Lung microvascular endothelial cell (primary cell): ENCODE measurements at places on chromosomes 4 and X.

GRCh38 chr4:1408418-1408817 lies 2.2 kb upstream of the NKX1-1 start:
- no peak for DNase-seq

DNA sequence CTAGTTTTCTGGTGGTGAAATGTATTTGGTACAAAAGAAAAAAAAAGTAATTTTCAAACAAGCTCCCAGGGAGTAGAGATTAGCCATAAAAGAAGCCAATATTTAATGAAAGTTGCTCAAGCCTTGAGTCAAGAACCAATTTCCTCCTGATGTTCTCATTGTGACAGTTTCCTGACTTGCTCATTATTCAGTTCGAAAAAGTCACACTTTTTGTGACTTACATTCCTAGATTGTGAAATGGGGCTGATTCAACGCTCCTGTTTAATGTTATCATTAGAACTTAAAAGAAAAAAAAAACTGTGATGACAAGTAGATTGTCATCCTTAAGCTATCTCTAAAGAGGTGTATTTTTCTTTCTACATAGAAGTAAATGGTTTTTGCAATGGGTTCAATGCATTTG lies 122.6 kb upstream of the BMPR1B start:
- peak; percentile 54 for DNase-seq

GRCh38 chrX:13638021-13638420 lies 14.9 kb upstream of the TCEANC start:
- DNase-seq = no peak

- DNase-seq = no peak
Measured at GRCh38 chr4:184843984-184844554, 18.3 kb upstream of the ACSL1 start.

DNA sequence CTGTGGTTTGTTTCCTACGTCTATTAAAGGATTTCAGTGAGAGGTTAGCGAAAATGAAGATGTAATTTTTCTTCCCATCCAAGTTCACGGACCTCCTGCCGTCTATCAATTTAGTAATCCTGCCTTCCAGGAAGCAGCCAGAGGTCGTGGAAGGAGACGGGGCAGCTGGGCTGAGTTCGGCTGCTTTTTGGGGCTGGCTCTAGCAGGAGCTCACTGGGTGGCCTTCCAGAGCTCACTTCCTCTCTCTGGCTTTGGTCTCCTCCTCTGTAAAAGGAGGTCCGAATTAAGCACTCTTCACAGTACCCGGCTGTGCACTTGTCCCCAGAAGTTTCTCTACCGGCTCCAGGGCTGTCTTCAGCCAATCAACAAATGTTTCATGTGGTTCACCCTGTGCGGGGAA lies 295.4 kb downstream of the BCOR start:
- no peak for DNase-seq

GRCh38 chr4:61511716-61512488 lies 311.8 kb downstream of the ADGRL3 start:
- no peak for DNase-seq

DNA sequence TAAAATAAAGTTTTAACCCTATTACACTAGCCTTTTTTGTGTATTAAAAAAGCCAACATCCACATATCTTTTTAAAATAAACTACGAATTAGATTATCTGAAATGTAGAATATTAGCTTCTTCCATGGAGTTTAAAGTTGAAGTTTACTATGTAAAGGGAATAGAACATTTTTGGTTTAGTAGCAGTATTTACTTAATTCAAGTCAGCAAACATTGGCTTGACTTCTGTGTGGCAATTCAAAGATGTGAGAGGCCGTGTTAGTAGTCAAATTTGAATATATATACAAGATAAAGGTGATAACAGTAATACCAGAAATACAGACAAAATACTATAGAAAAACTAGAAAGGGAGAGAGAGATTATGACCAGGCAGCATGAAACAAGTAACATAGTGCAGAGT lies 115.1 kb upstream of the IL13RA1 start:
- DNase-seq = no peak

GRCh38 chr4:53646795-53647194 lies 55.5 kb upstream of the LNX1 start:
- DNase-seq = peak; percentile 7

DNA sequence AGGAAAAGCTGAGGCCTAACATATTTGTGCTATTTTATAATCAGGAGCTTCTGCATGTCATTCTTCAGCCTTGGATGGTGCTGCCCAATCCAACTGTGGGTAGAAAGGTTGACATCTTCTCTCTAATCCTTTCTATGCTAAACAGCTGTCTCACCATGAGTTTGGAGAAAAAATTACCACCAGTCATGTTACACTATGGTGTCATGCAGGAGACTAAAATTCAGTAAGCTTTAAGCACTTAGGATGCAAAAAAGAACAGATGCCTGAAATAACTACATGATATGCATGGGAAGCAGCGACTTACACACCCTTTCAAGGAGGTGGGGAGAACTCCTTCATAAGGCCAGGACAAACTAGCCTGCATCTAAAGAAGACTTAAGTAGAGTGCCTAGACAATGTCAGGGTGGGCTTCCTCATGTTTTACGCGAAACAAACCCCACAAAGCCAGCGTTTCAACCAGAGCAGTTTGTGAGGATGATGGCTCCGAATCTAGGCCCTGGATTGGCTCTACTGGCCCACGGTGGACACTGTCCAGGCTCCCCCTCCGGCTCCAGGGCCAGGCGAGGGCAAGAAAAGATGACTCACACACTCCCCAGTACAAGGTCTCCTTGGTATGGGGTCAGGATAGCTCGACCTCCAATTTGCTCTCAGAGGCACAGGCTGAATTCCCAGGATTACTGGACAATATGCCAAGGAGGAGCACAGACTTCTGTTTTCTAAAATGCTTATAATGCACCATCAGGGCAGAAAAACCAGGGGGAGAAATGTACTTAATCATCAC lies 45.1 kb downstream of the STX18 start:
- DNase-seq = no peak

DNA sequence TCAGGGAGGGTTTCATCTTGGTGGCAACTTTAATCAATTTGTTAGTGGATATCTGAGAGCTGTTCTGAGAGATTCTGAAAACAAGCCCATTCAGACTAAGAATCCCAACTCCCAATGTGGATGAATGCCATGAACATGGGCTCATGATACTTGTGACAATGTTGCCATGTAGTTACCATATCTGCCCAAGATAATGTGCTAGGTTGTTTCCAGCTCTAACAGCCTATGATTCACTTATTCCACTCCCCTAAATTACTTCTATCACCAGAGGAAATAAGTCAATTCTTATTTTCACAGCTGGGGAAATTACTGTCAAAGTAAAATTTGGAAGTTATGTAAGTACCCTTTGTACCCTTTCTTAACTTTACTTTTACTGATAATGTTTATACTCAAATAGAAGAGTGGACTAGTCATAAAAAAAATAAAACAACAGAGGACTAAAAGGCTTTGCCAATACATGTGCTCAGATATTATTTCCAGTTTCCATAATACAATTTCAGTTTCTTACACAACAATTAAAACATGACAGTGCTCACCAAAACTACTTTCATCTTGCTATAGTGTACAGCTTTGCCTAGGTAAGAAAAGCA lies 1101.7 kb upstream of the INTU start:
- no peak for DNase-seq

DNA sequence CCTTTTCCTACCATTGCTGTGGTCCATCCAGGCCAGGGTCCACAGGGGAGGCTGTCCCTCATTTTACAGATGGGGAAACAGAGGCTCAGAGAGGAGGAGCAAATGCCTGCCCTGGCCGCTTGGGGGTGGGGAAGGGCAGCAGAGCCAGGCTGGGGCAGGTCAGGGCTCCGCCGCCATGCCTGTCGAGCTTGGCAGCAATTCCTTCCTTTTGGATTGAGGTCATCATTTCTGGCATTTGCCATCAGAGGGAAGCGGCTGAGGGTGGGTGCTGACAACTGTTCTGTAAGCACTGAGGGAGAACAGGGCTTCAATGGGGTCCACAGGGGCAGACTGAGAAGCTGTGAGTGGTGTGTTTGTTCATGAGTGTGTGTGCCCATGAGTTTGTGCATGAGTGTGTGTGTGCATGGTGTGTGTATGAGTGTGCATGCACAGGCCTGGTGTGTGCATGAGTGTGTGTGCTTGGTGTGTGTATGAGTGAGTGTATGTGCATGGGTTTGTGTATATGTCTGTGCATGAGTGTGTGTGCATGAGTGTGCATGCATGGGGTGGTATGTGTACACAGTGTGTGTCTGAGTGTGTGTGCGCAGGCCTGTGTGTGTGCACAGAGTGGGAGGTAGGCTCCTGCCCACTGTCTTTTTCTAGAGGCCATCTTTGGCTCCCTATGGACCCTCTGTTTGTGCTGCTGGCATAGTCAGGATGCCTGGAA lies 115.2 kb downstream of the SORCS2 start:
- DNase-seq = peak; percentile 18

- no peak for DNase-seq
Measured at GRCh38 chr4:6802025-6802424, 19.5 kb downstream of the KIAA0232 start.

DNA sequence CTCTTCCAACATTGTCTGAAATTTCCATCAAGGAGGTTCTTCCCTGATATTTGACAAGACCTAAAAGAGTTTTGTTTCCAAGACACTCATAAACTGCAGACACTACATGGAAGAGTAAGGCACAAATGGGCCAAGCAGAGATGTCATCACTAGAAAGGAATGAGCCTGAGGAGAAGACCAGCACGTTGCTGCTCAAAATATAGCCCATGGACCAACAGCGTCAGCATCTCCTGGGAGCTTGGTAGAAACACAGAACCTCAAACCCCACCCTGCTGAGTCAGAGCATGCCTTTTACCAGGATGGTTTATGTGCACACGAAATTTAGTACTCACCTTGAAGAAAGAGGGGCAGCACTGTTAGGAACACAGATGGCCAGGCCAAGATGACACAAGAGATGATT lies 128.7 kb upstream of the MID1 start:
- DNase-seq = no peak

GRCh38 chr4:149164282-149164681 lies 651.4 kb downstream of the IQCM start:
- no peak for DNase-seq
